ENCODE measurements at places on chromosomes 11 and 22. TPM values are rescaled to one million over a fixed set of nuclear protein-coding genes. Genes with fewer than 3 reads are reported as not detected.

The SLC37A2 gene
- polyA plus RNA-seq = 1.1 TPM

The COMMD9 gene
- polyA plus RNA-seq = 58.3 TPM

The RPS19BP1 gene
- polyA plus RNA-seq = 95.4 TPM

The OR51E2 gene
- polyA plus RNA-seq = 1.3 TPM

The SLC25A45 gene
- 1.3 TPM for polyA plus RNA-seq

The NXPE2 gene
- polyA plus RNA-seq = not detected

The INTS4 gene
- polyA plus RNA-seq = 23.4 TPM

The P2RX6 gene
- 1.6 TPM for polyA plus RNA-seq

The SAC3D1 gene
- polyA plus RNA-seq = 13.2 TPM

The ASPHD2 gene
- 1.3 TPM for polyA plus RNA-seq

The SCN2B gene
- 0.05 TPM for polyA plus RNA-seq

The EFCAB6 gene
- polyA plus RNA-seq = 0.44 TPM

The CREB3L1 gene
- polyA plus RNA-seq = 82.3 TPM

The MIOX gene
- polyA plus RNA-seq = not detected

The SFI1 gene
- 12.3 TPM for polyA plus RNA-seq

The DNAL4 gene
- polyA plus RNA-seq = 12.1 TPM

The BARX2 gene
- polyA plus RNA-seq = not detected

The GP1BB gene
- 1.5 TPM for polyA plus RNA-seq
